ENCODE measurements at places on chromosomes 11 and 22.

GRCh38 chr22:37636186-37636948 is 3.1 kb upstream of the SH3BP1 start:
- no peak for DNase-seq

GRCh38 chr22:43829904-43830851 is 18.1 kb upstream of the EFCAB6 start:
- DNase-seq, result no peak

- DNase-seq, result no peak
These were observed 2.9 kb downstream of the QSER1 start for GRCh38 chr11:32895471-32895870.

- DNase-seq, result no peak
These were observed 16.9 kb upstream of the MTCH2 start for GRCh38 chr11:47659276-47659675.

- no peak for DNase-seq
These were observed 270.7 kb upstream of the MTNR1B start for GRCh38 chr11:92698742-92699141.

GRCh38 chr11:4146070-4146771 is 51.6 kb downstream of the RRM1 start:
- DNase-seq, result no peak

- no peak for DNase-seq
These were observed 10.6 kb upstream of the TPH1 start for GRCh38 chr11:18056561-18057181.

DNA sequence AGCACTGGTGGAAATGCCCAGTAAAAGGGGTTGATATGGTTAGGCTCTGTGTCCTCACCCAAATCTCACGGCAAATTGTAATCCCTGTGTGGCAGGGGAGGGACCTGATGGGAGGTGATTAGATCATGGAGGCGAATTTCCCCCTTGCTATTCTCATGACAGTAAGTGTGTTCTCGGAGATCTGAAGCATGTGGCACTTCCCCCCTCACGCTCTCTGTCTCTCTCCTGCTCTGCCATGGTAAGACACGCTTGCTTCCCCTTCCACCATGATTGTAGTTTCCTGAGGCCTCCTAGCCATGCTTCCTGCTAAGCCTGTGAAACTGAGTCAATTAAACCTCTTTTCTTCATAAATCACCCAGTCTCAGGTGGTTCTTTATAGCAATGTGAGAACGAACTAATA is 37.4 kb downstream of the PACSIN2 start:
- no peak for DNase-seq

GRCh38 chr11:41379084-41379483 is 80.4 kb downstream of the LRRC4C start:
- DNase-seq, result no peak

GRCh38 chr11:67045314-67045713 is 11.3 kb upstream of the RHOD start:
- no peak for DNase-seq

DNA sequence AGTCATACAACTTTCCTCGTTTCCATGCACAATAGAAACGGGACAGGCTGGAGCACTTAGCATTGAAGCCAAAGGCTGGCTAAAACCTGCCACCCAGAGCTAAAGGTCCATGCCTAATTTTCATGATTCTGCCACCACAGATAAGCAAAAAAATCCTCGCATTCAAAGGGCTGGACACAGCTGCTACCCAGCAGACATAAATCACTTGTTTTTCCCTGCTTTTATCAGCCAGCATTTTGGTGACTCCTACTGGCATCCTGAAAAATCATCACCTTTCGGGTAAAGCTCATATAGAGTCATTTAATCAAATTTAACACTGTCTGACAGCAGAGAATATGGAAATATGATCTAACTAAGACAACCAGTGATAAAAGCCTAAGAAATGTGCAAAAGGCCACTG is 37.9 kb downstream of the ALG9 start:
- DNase-seq, result no peak

- no peak for DNase-seq
These were observed 2.7 kb downstream of the DCDC1 start for GRCh38 chr11:31366795-31367194.

- no peak for DNase-seq
These were observed 4.2 kb downstream of the CAPN1 start for GRCh38 chr11:65185869-65186341.

GRCh38 chr11:124551189-124551588 is 7.7 kb upstream of the OR8B12 start:
- DNase-seq, result no peak

DNA sequence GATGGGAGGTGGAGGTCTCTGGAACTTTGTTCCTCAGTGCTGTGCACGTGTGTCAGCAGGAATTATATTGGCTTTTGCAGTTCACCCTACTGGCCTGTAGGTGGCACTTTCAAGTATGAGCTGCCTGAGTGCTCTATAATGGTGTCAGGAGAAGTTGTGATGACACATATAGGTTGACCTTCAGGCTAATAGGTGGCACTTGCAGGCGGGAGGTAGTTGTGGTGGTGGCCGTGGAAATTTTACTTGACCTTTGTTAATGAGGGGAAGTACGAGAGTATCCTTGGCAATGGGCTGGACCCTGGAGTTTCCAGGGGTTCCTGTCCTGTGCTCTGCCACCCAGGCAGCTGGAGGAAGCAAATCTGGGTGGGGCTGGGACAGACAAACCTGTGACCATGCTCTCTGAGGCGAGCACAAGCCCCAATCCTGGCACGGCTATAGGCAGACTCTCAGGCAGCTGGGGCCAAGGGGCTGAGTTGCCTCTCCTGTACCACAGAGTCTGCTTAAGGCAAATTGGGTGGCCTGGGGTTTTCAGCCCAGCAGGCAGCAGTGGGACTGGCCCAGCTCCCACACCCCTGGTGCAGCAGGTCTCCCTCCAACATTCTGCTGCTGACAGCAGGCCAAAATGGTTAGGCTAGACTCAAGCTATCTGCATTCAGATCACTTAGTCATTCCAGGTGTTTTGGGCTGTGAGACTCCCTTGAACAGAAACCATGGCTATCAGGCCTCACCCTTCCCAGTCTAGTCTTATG is 147.5 kb upstream of the CTSC start:
- DNase-seq, result no peak

- DNase-seq, result no peak
These were observed 12.7 kb downstream of the LGALS12 start for GRCh38 chr11:63518548-63518947.

- DNase-seq, result no peak
These were observed 56.8 kb downstream of the FCHSD2 start for GRCh38 chr11:73085189-73085875.

DNA sequence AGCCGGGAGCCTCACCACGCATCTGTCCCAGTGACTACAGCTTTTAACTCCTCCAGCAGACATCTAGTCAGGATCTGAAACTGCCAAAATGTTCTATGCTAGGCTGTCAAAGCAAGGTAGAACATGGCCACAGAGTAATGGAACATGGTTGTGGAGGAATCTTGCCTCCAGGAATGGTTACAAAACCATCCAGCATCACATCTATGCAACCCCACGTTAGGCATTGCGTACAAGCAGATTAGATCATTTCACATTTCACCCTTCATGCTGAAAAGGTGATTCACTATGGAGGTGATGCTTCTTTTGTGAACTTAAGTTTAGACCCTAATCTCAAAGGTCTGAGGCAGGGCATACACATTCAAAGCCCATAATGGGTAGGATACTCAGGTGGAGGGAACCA is 103.0 kb downstream of the PARVA start:
- DNase-seq, result no peak

- no peak for DNase-seq
These were observed 117.2 kb upstream of the IGLL5 start for GRCh38 chr22:22770280-22770871.

DNA sequence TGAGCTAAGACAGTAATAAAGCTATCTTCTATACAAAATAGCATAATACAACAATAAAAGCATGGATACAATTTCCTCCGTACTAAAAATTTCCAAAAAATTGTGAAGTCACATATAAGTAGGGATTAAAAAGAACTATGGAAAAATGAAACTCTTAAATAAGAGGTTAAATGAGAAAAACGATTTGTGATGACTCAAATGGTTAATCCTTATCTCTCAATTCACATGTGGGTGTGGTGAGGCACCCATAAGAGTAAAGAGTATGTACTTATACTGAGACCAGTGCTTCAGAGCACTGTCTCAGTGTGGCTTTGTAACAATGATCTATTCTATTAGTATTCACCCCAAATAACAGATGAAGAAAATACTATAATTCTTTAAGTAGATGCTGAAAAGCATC is 25.0 kb upstream of the CCDC34 start:
- no peak for DNase-seq

DNA sequence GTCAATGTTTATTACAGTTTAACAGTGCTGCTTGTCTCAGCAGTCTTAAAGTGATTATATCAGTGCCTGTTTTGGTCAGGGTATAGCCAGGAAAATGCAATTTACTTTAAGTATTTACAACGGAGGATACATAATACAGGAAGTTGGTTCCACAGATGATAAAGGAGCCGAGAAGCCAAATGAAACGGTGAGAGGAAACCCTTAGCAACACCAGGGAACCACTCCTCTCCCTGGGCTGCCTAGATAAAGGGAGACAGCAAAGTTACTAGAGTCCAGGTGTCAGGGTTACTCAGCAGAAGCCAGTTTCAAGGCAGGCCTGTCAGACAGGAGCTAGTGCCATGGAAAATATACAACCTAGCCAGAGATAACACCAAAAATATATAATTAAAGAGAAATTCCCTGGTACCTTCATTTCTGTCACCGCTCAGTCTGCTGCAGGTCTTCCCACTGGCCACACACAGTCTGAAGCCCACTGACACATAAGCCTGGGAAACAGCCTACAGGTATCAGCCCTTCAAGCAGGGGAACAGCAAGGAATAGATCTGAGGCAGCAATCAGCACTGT is 55.5 kb downstream of the FAM76B start:
- DNase-seq, result no peak

DNA sequence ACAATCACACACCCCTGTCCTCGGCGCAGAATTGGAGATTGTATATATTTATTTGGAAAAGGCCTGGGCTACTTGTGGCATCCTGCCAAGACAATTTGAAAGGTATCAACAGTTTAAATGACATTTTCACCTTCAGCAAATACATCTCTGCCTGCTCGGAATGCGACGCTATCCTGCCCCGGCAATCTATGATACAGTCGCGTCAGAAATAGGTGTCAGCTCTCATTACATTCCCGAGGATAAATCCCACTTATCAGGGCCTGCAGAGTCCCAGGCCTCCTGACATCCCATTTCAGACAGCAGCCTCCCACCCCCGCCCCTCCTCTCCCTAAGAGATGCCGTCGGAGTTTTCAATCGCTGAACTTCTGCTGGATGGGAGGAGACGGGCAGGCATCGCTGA is 114.7 kb downstream of the BRD1 start:
- DNase-seq, result no peak

- no peak for DNase-seq
These were observed 27.0 kb upstream of the AMOTL1 start for GRCh38 chr11:94741022-94741679.

DNA sequence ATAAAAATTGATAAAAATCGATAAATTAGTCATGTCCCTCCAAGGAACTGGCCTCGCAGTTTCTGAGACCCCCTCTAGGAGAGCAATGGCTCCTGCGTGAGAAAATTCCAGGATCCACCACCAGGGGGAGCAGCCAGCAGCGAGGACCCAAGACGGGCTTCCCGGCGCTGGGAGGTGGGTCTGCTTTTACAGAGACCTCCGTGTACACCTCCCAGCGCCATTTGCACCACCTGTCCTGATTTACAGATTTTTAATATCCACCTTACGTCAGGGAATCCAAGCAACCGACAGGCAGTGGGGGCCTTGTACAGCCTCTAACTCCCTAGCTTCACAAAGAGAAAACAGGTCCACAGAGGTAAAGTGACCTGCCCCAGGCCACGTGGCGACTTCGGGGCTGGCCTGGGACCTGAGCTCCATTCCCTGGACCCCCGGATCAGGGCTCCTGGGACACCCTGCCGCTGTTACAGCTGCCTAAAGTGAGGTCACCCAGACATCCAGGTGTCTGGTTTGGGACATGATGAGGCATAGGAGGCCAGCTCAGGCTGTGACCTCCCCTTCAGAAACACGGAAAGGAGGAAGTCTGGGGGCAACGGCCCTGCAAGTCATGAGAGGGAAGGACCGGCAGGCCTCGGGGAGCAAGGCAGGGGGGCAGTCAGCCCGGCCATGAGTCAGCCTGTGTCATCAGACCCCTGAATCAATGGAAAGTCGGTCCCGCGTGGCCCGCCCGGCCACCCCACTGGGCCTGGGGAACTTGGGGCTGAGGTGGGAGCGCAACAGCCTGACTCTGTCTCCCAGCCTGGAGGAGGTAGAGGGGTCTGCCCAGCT is 3.5 kb downstream of the OSM start:
- DNase-seq, result no peak

DNA sequence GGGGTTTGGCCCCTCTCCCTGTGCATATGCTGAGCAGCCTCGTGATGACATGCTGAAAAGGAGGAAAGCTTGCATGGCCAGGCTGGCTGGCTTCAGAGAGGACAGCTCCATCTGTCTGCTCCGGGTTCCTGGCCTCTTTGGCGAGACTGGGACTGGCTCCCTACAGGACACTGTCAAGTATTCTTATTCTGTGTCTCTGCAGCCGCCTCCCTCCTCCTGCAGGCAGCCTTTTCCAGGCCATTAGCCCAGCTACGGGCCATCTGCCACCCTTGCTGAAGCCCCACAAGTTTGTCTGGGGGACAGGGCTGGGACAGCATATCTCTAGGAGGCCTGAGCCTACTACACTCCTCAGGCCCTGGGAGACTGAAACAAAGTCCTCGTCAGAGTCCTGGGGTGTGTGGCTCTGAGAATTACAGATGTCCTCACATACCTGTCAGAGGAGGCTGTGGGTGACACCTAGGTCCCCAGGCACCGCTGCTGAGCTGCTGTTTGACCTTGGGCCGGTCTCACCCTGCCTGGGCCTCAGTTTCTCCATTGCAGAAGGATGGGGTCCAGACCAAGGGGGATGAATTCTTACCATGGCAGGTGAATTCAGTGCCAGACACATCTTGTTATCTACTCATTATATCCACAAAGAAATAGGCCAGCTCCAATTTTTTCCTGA is 11.0 kb downstream of the MRGPRG start:
- DNase-seq, result no peak

- no peak for DNase-seq
These were observed 44.7 kb upstream of the RTL6 start for GRCh38 chr22:44542561-44543222.

- no peak for DNase-seq
These were observed 328.5 kb downstream of the CNTN5 start for GRCh38 chr11:99349151-99349673.

DNA sequence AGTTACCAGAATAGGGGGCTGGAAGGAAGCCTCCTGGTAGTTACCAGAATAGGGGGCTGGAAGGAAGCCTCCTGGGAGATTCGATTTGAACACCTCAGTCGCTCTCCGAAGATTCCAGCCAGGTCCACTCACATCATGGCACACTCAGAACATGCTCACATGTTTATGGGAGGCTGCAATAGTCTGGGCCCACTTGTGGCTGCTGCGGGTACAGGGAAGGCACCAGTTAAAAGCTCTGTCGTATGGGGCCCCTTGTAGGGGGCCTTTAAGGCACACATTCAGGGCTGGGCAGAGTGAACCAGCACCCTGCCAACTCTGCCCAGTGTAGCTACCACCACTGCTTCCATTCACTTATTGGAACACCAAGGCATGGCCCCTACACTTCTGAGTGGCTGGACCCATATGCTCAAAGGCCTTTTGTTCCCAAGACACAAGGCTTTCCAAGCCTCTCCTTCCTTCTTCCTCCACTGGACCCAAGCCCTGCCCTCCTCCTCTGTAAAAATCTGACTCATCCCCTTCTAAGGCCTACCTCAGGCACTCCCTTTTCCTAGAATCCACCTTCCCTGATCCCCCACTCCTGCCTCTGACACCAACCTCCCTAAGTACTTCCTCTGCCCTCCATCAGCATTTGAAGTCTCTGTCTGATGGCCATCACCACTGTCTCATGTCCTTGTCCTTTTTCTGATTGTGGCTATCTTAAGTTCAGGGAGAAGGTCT is 28.0 kb downstream of the USP35 start:
- no peak for DNase-seq
